Spleen (tissue), 13 donors: ENCODE measurements at places on chromosomes 1 and 21. TPM values are rescaled to one million over a fixed set of nuclear protein-coding genes. Genes with fewer than 3 reads are reported as not detected.

ZSWIM5 gene
- 0.61 TPM for polyA plus RNA-seq

ALX3 gene
- 0.10 TPM for polyA plus RNA-seq

PLA2G2D gene
- polyA plus RNA-seq, result 5.7 TPM

CFHR4 gene
- not detected for polyA plus RNA-seq

NUF2 gene
- 3.7 TPM for polyA plus RNA-seq

GNG4 gene
- polyA plus RNA-seq, result 0.13 TPM

AIM2 gene
- polyA plus RNA-seq, result 33.4 TPM

ANKRD65 gene
- 3.0 TPM for polyA plus RNA-seq

KRTAP19-3 gene
- polyA plus RNA-seq, result not detected

KIAA1614 gene
- polyA plus RNA-seq, result 0.50 TPM

GLIS1 gene
- 0.26 TPM for polyA plus RNA-seq

NES gene
- 39.5 TPM for polyA plus RNA-seq

ZBTB7B gene
- 13.4 TPM for polyA plus RNA-seq
